Right ventricle myocardium inferior (tissue), 1 donor: ENCODE measurements at places on chromosomes 6 and 20. TPM values are rescaled to one million over a fixed set of nuclear protein-coding genes. Genes with fewer than 3 reads are reported as not detected.

- no peak for DNase-seq
Observed at GRCh38 chr6:71404145-71404966, 115.7 kb downstream of the OGFRL1 start.

- no peak for DNase-seq
Observed at GRCh38 chr6:119024111-119024510, 54.4 kb downstream of the FAM184A start.

DNA sequence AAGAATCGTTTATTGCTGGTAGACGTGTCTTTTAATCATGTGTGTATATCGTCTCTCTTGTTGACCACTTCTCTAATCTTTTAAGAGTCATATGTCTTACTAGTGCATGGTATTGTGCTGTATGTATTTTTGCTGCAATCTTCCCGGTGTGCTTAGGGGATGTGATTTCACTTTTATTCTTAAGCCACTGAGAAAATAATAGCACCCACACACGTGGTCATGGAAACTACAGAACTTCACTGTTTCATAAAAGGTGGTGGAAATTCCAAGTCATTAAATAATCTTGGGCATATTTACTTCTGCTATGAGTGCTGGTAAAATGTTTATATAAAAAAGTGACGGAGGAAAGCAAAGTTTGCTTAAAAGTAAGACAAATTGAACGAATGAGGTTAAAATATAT is 3.0 kb upstream of the CDYL start:
- no peak for DNase-seq

The OR2B6 gene
- total RNA-seq = not detected

GRCh38 chr6:150382171-150382570 is 13.4 kb downstream of the IYD start:
- no peak for DNase-seq

DNA sequence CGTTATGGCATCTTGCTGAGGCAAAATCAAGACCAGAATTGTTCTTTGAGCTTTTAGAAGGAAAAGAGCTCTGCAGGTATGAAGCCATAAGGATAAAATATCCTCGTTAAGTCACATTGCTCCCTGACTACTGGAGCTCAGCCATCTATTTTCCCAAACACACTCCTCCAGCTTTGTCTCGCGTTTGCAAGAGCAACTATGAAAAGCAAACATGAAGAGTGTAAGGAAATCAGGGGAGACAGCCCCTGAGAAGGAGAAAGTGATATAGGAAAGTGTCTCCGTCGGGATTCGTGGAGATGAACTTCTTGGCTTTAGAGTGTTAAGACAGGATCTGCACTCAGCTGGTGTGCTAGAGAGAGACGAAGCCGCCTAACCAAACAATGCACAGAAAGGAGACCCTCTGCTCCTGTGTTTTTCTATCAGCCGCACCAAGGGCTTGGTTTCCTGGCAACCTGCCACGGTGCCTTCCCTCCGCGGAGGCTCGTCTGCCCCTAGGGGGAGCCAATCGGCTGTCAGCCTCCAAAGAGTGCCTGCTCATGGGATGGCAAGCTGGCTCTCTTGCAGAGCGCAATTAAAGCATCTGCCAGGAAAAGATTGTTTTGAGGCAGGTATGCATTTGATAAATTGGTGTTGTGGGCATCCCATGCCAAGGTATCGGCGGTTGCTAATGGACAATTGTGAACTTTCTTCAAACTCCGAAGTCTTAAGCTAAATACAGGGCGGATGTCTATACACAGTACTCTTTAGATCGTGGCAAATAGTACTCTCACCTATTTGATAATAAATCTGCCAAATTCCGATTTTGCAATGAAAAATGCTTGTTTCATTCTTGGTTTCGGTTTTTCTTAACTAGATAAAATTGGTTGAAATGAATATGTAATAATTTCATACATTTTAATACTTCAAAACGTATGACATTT is 603.2 kb downstream of the RNF144B start:
- peak; percentile 72 for DNase-seq
